ENCODE measurements at places on chromosomes 7 and 10.

DNA sequence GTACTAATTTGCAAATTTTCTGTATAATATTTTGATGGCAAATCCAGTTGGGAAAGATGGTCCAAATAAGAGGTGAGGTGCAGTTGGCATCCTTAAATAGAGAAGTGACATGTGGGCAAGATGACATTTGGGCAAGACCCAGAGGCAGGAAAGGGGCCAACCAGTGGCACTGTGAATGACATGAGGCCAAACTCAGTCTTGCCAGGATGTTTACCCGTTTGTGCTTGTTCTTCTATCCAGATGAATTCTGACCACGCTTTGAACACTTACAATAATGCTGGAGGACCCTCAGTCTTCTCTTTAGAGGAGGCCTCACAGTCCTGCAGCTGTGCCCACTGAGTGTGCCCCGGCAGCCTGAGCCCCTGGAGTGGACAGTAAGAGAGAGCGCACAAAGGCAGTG is 45.1 kb downstream of the KCNMA1 start:
- no peak for DNase-seq

- DNase-seq: no peak
Measured at GRCh38 chr10:31484431-31485135, 165.6 kb downstream of the ZEB1 start.

- DNase-seq: no peak
Measured at GRCh38 chr7:43038254-43038653, 74.2 kb upstream of the HECW1 start.

- DNase-seq: no peak
Measured at GRCh38 chr7:21675255-21675654, 132.4 kb downstream of the DNAH11 start.

DNA sequence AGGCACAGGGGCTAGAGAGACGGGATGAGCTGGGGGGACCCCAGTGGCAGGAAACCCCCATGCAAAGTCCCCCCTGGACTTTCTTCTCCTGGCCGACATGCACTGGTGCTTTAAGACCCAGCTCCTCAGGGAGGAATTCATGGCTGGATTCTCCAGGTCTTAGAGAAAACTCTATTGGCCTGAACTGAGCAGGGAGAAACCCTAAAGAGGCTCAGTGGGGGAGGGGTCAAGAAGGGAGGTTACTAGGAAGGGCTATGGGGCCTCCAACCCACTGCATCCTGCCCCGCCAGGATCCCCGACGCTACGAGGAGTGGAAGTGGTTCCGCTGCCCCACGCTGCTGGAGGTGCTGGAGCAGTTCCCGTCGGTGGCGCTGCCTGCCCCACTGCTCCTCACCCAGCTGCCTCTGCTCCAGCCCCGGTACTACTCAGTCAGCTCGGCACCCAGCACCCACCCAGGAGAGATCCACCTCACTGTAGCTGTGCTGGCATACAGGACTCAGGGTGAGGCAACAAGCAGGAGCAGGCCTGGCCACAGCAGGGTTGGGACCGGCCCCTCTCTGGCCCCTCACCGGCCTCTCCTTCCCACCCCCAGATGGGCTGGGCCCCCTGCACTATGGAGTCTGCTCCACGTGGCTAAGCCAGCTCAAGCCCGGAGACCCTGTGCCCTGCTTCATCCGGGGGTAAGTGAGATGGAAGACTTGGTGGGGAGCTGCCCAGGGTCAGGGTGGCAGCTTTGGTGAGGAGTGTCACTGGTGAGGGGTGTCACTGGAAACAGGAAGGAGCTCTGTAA is 13.8 kb downstream of the ATG9B start:
- DNase-seq: no peak

- DNase-seq: no peak
Measured at GRCh38 chr7:108253275-108254044, 123.3 kb upstream of the LAMB4 start.

DNA sequence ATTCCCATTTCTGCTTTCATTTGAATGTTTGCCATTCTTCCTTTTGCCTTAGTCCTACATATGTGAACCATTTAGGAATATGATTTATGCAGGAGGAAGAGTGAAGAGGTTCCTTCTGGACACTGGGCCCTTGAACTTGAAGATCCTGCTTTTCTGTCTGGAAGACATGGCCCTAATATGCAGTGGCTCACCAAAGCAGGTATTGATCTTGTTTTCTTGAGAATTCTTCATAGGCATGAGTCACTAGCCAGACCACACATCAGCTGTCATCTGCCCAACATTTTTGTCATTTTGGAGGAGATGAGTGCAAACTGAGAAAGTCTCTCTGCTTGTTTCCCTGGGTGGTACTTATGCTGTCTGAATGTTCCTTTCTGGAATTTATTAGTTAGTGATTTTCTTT is 382.6 kb downstream of the LRMDA start:
- no peak for DNase-seq

DNA sequence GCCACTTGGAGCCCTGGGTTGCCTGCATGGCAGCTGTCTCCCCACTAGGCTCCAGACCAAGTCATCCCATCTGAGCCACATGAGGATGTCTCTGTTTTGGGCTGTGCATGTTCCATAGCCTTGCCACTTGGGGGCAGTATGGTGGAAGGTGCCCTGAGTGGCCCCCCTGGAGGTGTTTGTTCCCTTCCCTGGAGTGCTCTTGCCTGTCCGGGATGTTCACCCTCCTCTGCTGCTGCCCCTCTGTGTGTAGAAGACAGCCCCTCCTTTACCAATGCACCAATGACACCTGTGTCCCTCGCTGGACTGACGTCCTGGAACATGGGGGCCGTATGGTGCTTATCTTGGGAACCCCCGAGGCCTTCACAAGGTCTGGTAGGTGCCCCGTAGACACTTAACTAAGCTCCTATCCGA is 100.2 kb downstream of the ACTR3B start:
- DNase-seq: no peak

Measured in esophagus squamous epithelium (tissue), 5 donors.